Right cardiac atrium (tissue), 5 donors: ENCODE measurements at places on chromosomes 1 and 21.

DNA sequence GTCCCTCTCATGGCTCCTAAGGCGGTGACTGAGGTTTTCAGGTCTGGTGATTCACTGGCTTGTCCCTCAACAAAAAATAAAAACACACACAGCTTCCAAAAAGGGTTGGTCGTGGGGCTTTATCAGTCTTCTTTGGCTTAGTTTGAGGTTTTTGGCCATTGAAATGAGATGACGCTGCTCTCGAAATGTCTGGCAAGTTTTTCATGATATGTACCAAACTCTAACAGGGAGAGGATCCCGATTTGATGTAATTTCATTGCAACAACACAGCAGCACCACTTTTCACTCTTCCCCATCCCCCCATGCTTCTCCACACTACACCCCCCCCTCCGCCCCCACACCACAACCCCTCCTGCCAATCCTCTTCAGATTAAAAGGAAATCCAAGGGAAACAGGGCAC lies 187.1 kb upstream of the NFIA start:
- DNase-seq, result no peak

GRCh38 chr1:233614173-233614742 lies 352 bp downstream of the KCNK1 start:
- DNase-seq, result peak; percentile 63

GRCh38 chr1:218537122-218537913 lies 192.2 kb downstream of the TGFB2 start:
- no peak for DNase-seq

GRCh38 chr1:1892079-1892762 lies 1.3 kb upstream of the GNB1 start:
- DNase-seq, result no peak

DNA sequence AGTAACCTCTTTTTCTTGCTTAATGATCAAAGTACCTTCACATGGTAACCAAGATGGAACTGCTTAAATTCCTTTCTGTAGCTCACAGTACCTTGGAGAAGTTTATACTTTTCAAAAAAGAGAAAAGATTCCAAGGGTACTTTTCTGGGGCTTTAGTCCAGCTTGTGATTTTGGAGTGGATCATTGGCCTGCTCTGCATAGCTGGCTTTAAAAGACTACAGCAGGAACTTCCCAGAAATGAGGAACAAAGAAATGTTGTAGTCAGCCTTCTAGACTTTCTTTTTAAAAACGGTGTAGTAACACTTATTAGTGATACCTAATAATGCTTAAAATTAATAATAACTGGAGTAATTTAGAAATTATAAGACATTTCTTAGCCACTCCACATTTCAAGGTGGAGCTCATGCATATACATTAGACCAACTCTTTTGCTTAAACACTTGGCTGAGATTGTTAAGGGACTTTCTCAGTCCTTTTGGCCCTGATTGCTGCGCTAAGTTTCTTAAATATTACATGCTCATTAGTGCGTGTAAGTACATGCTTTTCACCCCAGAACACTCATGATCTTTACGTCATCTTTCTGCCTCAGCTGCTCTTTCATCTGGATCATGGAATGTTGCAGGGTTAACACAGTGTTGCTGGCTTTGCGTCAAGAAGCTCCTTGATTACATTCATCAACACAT lies 57.3 kb downstream of the SDCCAG8 start:
- no peak for DNase-seq
